Cardiac muscle cell (in vitro differentiated cells and primary cell): ENCODE measurements at places on chromosomes 6 and 20.
A peak's percentile ranks its signal among the peaks of the same experiment; 100 is the strongest.

DNA sequence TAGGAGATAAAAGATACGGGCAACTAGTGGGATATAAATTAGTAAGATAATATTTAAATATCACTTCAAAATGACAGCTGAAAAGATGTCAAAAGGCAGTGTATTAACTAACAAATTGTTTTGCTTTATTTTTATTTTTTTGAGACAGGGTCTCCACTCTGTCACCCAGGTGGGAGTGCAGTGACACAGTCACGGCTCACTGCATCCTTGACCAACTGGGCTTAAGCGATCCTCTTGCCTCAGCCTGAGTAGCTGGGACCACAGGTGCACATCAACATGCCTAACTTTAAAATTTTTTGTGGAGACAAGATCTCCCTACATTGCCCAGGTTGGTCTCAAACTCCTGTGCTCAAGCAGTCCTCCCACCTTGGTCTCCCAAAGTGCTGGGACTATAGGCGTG, 5.9 kb downstream of the ZNF292 start:
- DNase-seq, result no peak

GRCh38 chr6:131460614-131461000, 112.4 kb upstream of the ARG1 start:
- no peak for DNase-seq

GRCh38 chr6:34888874-34889555, at the start of gene ANKS1A:
TSS of gene ANKS1A (plus strand) at chr6:34889255. CDS start at chr6:34889403, 148 bp downstream.
- DNase-seq, result peak; percentile 83

GRCh38 chr20:59822291-59823029, 111.0 kb downstream of the SYCP2 start:
- DNase-seq, result no peak

GRCh38 chr6:92690997-92691599, 728.3 kb downstream of the EPHA7 start:
- DNase-seq, result peak; percentile 63

DNA sequence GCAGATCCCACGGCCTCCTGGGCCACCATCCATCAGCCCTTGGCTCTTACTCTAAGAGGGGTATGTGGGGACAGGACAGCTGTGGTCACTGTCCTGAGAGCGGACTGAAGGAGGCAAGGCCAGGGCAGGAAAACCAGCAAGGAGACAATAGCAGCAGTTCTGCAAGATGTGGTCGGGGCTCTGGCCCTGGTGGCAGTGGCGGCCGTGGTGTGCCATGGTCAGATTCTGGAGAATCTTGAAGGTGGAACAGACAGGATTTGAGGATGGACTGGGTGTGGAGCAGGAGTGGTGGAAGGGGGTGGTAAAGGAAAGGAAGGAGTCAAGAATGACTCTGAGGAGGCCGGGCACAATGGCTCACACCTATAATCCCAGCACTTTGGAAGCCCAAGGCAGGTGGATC, 5.9 kb upstream of the MAP1LC3A start:
- no peak for DNase-seq

GRCh38 chr6:106448000-106448426, 87.5 kb downstream of the CRYBG1 start:
- DNase-seq, result no peak

GRCh38 chr6:88174906-88175305, 8.8 kb upstream of the CNR1 start:
- no peak for DNase-seq

DNA sequence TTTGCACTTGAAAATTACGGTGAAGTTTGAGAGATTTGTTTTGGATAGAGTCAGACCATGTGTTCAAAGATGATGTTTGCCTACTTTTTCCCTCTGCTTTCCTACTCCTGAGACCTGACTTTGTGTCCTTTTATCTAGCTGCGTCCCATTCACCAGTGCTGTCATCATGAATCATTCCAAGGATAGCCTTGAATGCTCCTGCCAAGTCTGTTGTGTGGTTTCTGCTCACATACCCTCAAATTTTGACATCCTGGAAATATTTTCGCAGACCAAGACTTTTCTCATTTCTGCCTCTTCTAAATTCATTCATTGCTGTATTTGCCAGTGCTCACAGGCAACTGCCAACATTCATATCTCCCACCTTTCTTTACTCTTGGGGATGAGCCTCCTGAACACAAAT, 175.9 kb upstream of the SCGN start:
- DNase-seq, result no peak

DNA sequence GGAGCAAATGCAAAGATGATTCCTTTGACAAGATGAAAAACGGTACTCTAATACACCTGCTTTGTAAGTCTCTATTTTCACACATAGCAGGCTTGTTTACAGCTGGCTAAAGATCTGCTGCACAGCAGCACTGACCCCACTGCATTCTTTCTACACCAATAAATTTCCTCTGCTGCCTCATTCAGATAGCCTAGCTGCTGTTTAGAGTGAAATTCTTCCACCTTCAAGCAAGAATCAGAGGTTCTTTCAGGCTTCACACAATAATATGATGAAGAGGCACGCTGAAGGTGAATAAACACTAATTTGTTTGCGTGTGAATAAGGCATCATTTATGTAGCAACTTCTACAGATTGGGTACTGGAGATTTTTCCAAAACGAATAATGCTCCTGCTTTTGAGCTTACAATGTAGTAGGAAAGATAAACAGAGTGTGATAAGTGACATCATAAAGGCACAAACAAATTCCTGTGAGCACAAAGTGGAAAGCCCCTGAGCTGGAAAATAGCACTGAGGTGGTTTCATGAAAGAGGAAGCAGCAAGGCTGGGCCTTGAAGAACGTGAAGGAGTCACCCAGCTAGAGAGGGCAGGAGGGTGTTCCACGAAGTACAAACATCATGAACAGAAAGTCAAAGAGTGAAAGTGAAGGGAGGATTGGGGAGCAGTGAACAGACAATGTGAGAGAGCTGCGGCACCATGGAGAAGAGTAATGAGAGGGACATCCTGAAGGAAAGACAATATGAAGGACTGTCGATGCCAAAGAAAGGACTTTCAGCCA, 543.4 kb downstream of the CD83 start:
- DNase-seq, result no peak

DNA sequence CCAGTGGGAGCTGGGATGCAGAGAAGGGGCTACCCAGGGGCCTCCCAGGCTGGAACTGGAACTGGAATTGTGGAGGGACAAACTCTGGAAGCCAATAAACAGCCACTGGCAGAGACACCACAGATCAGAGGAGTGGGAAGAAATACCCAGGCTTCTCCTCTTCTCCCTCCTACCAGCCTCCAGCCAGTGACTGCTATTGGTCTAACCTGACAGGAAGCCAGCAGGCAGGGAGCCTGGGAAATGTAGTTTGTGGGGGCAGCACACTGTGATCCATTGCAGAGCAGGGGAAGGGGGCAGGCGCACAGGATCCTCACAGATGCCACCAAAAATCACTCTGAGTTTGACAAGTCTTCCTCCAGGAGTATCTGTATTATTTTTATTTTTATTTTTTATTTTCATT, 12.1 kb upstream of the MLN start:
- DNase-seq, result peak; percentile 71

DNA sequence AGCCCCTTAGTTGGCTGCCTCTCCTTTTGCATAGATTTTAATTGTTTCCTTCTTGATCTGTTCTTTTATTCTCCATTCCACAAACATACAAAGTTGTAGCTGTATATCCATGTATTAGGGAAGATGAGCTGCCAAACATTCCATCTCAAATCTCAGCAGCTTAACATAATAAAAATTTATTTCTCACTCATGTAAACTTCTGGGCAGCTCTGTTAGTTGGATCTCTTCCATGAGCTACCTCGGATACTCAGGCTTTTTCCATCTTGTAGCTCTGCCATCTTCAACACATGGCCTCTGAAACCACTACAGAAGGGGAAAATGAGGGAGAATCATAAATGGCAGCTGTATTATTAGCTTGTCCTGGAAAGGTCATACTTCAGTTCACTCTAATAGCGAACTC, 149.4 kb upstream of the BMP2 start:
- no peak for DNase-seq

- peak; percentile 68 for DNase-seq
Observed at GRCh38 chr20:2800521-2801285, at the start of gene CPXM1. TSS of gene CPXM1 (minus strand) at chr20:2800627. CDS start at chr20:2800572, 55 bp downstream.

- no peak for DNase-seq
Observed at GRCh38 chr6:51289041-51289440, 470.4 kb downstream of the TFAP2B start.

DNA sequence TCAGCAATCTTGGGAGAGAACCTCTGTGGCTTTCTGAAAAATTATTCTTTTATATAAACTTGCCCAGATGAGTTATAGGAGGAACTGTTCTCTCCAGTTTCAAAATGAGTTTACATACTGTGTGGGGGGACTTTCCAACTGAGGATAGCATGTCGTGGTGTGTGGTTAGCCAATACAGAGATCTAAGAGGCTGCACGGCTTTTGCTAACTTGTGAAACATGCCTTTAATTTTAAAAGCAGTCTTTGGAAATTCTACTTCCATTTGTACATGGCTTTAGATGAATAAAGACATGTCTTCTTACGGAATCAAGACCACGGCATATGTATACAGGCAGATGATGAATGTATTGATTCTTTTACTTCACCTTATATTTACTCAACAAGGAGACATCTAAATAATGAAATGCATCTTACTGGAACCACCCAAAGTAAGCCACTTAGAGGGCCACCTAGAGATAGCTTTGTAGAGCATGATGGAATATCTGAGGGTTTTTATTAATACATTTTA, 39.8 kb downstream of the HIVEP1 start:
- DNase-seq, result no peak

- no peak for DNase-seq
Observed at GRCh38 chr20:13648291-13649228, 9.8 kb upstream of the TASP1 start.

GRCh38 chr6:6931071-6932025, 176.4 kb upstream of the RREB1 start:
- no peak for DNase-seq

- no peak for DNase-seq
Observed at GRCh38 chr6:76220805-76221204, 148.3 kb upstream of the IMPG1 start.

GRCh38 chr20:34705397-34706301, 1.5 kb downstream of the TP53INP2 start:
- DNase-seq, result peak; percentile 27
